ENCODE measurements at places on chromosomes 11 and 22.

GRCh38 chr11:124778281-124778680, 16.2 kb upstream of the ESAM start:
- no peak for DNase-seq

DNA sequence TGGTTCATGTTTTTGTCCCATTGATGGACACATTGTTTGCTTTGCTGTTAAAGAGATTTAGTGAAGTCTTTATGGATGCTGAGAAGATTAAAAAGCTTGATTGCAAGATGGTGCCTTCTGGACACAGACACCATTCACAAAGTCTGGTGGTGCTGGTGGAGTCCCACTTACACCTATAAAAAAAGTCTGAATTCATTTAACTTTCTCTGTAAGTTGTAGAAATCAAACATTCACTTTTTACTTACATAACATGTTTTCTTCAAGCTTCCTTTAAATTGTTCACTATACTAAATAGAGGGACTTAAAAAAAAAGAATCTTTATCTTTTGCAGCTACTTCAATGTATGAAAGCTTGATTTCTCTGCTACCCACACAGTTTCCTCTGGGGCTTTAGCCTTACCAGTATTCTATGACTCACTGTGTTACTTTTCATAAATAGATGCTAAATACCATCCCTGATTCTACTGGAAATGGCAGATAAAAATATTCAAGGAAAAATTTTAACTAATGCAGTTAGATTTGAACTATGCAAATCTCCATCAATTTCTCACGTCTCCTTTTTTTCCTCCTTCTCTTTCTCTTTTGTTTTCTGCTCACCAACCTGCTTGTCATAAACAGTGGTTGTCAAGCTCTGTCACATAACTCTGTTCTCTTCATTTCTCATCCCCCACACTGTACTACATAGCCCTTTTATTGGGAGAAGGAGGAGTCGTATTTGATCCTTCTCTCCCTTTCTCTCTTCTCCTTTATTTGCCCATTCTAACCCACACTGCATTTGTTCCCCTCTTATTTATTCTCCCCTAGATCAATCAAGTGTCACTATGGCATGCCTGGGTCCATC, 89.7 kb downstream of the FAM76B start:
- no peak for DNase-seq

GRCh38 chr11:82796998-82797961, 63.6 kb upstream of the FAM181B start:
- no peak for DNase-seq

- DNase-seq: no peak
These were observed 26.2 kb downstream of the LARGE1 start for GRCh38 chr22:33894036-33894435.

- DNase-seq: no peak
These were observed 2.0 kb upstream of the OR51S1 start for GRCh38 chr11:4851033-4851432.

- DNase-seq: no peak
These were observed 20.5 kb downstream of the MRE11 start for GRCh38 chr11:94472916-94473799.

GRCh38 chr22:45537734-45538181, 35.1 kb downstream of the FBLN1 start:
- DNase-seq: no peak

DNA sequence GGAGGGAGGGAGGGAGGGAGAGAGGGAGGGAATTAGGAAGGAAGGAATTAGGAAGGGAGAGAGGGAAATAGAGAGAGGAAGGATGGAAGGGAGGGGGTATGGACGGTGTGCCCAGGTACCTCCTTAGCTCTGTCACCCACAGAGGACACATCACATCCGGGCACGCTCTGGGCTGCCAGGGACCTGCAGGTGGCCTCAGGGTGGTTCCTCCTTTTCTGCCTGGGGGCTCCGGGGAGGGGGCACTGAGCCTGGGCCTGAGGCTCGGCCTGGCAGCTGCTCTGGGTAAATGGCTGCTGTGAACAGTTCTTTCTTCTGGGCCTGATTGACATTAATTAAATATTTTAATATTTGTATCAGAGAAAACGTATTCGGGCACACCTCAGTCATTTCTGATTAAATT, 733.5 kb downstream of the BRD1 start:
- DNase-seq: no peak

DNA sequence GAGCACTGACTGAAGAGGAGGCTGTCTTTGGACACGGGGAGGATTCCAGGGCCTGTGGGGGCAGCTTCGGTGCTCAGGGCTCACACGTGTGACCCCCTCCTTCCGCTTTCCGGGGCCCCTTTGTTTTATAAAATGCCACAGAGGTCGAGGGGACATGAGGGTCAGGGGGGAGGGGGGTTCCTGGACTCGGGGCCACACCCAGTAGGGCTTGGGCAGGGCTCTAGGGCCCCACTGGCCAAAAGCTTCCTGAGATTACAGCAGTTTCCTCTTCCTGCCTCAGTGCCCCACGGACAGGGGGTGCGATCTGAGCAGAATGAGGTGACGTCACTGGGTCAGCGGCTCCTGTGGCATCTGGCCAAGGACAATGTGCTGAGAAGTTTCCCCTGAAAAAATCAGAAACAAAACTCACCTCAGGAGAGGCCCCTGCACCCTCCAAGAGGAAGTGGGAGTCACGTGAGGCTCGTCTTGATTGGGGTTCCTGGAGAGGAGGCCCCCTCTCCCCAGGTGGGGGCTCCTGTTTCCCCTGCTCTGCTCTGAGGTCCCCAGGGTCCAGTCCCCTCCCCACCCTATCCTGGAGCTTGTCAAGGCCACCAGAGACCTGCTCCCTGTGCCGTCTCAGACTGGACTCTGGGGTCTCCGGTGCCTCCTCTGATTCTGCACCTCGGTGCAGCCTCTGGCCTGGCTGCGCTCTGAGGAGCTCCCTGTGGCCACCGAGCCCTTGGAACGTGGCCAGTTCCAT, 6.4 kb upstream of the IFITM3 start:
- DNase-seq: peak; percentile 73

GRCh38 chr11:104893876-104894275, 4.4 kb downstream of the CASP12 start:
- DNase-seq: no peak

DNA sequence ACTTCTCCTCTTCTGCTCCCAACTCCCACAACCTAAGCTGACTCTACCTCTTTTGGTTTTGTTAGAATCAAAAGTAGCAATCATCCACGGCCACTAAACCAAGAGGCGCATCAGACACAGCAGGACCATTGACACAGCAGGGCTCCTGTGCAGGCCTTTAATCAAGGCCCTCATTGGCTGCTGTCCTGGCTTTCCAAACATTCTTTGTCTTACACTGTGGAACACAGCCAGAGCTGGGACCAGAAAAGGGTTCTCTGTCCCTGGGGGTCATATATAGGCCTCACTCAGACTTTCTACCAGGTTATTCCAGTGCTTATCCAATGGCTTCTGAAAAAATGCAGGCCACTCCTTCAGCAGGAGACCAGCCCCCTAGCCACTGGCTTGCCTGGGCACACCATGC, 212.7 kb upstream of the NTM start:
- DNase-seq: no peak

DNA sequence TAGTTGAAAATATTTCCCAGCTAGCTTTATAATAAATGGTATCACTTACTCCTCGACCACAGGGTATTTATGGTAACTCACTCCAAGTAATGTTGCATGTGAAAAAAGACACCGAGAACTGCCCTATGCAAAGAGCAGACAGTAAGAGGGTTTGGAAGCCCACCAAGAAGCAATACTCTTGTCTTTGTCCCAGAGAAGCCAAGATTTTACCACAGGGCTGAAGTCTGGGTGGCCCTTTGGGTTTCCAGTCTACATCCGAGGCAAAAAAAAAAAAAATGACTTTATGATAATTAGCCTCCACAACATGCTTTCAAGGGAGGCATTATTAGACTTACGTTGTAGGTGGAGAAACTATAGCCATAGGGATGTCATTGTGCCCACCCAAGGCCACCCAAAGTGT, 83.6 kb downstream of the CCDC34 start:
- no peak for DNase-seq

GRCh38 chr11:125939081-125939521, 6.7 kb upstream of the VSIG10L2 start:
- no peak for DNase-seq

DNA sequence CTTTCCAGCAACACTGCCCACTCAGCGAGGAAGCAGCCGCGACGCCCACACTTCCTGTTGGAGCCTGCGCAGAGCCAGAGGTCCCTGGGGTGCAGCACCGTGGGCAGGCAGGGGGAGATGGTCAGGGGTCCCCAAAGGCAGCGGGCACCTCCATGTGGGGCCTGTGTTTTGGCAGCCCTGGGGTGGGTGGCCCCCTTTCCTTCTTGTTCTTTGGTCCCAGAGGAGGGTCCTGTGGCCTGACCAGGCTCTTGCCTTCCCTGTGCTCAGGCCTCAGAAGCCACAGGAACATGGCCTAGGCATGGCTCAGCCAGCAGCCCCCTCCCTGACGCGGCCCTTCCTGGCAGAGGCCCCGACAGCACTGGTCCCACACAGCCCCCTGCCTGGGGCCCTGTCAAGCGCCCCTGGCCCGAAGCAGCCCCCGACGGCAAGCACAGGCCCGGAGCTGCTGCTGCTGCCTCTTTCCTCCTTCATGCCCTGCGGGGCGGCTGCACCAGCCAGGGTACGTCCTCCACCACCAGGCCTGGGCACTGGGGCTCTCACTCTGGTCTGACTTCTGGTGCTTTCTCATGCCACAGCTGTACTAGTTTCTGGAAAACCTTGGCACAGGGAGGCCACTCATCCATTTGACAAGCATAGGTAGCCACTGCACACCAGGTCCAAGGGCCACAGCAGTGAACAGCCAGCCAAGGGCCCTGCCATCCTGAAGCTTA, 47.1 kb downstream of the PISD start:
- no peak for DNase-seq

DNA sequence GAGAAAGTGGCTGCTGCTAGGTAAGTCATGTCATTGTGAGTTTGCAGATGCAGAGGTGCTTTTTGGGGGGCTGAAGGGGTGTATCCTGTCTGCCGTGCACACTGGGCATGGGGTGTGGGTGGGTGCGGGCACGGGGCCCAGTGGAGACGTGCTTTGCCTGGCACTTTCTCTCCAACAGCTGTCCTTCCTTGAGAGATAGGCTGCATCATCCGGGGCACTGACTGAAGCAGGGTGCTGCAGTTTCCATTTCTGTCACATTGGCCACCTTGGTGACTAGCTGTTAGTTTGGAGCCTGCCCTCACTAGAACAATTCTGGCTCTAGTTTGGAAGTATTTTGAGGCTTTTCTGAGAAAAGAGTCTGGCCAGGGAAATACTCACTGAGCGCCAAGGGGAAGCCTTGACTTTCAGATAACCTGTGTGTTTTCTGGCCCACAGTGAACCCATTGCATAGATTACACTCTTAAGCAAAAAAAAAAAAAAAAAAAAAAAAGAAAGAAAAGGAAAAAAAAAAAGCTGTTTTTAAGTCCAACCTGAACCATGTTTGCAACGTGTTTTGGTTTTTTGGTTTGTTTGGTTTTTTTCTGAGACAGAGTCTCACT, 219.2 kb downstream of the NAV2 start:
- no peak for DNase-seq

DNA sequence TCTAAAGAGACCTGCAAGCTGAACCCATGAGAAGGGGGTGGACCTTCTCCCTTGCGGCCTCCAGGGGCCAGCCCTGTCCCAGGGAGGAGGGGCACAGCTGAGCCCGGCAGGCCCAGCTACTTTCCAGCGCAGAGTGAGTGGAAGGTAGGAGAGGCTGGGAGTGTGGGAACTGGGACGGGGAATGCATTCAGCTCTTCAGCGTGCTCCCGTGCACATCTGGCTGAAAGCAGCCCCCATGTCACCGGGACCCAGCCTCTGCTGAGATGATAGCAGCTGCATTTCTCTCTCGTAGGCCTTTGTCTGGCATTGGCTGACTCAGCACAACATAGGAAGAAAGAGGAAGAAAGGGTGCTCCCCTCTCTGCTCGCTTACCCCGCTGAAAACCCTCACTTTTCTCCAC, 951.5 kb downstream of the TBC1D22A start:
- DNase-seq: no peak

- DNase-seq: no peak
These were observed 1.6 kb downstream of the DIXDC1 start for GRCh38 chr11:111938687-111939160.

- DNase-seq: no peak
These were observed 2.2 kb downstream of the SLC25A22 start for GRCh38 chr11:795634-796564.

DNA sequence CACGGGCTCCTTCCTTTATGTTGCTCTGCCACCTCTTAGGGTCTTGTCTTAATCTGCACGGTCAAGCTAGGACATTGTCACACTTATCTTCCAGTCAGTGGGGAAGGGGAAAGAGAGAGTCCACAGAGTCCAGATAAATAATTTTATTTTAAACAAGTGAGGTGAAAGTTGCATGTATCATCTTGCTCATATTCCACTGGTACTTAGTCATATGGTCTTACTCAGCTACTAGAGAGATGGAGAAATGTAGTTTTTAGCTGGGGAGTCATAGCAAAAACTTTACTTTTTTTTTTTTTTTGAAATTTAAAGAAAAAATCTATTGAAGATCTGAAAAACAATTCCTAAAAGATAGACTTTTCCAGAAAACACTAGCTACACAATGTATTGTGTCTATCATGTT, 29.0 kb downstream of the PDE3B start:
- DNase-seq: no peak

GRCh38 chr11:125123947-125124617, 12.7 kb upstream of the TMEM218 start:
- no peak for DNase-seq

DNA sequence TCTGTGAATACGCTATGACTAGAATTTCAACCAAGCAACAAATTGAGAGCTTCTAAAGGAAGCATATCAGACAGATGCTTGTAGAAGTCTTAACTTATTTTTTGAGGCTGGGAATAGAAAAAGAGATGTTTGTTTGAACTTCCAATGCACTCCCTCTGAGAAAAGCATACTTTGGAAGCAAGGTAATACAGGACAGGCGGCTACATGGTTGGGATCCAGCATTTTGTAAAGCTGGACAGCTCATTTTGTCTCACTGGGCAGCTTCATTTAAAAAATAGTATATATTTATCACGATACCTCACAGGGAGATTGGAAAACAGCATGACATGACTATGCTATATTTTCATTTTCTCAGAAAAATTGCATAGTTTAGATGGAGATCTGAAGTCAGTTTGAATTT, 821.3 kb upstream of the API5 start:
- DNase-seq: no peak
